ENCODE measurements at places on chromosomes 12 and 14. TPM values are rescaled to one million over a fixed set of nuclear protein-coding genes. Genes with fewer than 3 reads are reported as not detected.

DNA sequence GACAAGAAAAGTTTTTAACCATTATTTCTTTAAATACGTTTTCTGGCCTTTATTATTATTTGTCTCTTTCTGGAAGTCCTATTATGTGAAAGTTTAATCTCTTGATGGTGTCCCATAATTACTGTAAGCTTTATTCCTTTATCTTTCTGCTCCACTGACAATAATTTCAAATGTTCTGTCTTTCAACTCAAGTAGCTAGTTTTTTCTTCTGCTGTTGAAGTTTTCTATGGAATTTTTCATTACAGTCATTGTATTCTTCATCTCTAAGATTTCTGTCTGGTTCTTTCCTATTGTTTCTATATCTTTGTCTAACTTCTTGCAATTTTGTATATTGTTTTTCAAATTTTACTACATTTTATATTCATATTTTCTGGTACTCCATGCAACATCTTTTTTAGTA, 173.6 kb upstream of the MGAT4C start:
- DNase-seq: no peak

- no peak for DNase-seq
These were observed 182.6 kb downstream of the ETV6 start for GRCh38 chr12:11832093-11832492.

- no peak for DNase-seq
These were observed 1.1 kb downstream of the FAM90A1 start for GRCh38 chr12:8226355-8226754.

The TAS2R42 gene
- polyA plus RNA-seq: not detected

GRCh38 chr14:22180045-22180444, 409.0 kb downstream of the DAD1 start:
- no peak for DNase-seq

The NANOG gene
- polyA plus RNA-seq: 0.65 TPM

DNA sequence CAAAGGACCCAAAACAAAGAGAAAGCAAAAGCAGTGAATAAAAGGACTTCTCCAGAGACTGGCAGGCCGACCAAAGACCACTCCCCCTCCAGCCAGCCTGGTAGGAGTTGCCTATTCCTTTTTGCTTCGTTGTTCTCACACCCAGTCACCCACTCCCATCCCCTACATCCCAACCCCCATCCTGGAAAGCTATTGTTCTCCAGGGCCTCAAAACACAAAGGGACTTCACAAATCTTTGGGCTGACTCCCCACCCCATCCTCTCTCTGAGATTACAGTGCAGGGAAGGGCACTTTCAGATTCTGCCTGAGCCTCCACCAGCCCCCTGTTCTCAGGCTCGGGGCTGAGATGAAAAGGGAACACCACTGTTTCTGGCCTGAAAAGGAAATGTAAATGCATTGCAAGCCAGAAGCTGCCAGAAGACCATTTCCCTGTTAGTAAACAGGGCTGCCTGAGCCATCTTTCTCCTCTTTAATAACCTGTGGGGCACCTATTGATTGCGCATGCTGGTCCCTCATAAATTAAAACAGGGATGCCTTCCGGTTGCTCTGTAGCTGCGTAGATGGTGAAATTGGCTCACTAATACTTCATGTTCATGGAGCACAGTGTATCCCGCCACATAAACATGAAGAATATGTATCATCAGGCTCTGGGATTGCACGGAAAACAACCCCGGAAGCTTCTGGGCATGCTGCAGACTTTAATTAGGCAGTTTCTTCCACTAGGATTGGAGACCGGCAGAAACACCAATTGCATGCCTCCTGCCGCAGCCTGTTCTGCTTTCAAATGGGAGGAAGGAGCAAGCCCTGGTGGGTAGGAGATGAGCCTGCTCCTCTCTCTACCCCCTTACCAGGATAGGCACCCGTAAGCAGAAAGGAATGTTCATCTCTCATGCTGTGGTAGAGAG, 130.3 kb upstream of the FUT8 start:
- no peak for DNase-seq

DNA sequence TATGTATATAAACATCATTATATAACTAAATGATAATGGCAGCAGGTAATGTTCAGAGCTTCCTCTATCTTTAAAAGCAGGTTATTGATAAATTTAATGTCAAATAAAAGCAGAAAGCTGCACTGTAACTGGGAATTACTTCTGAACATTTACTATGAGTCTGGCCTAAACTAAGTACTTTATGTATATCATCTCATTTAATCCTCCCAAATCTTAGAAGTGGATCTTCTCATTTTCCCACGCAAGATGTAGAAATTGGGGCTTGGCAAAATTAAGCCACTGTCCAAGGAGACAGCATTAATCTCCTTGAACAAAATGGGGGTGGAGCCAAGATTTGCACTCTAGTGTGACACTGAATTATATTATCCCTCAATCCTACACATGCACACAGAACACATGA, 5.7 kb downstream of the NIN start:
- no peak for DNase-seq

The ANKRD33 gene
- 0.36 TPM for polyA plus RNA-seq

DNA sequence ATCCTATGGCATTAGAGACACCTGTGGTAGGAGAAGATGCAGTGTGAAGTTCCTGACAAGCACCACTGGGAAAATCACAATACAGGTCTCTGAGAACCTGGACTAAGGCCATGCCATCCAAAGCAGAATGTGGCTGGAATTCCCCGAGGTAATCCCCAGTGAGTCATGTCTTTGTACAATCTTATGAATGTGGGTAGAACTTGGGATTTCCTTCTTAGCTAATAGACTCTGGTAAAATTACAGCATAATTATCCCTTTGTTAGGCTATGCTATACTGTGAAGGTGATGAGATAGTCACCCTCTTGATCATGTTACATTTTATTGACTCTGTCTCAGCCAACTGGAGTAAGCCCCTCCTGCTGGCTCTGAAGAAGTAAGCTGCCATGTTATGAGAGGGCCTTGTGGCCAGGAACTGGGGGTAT, 224.3 kb upstream of the DCN start:
- DNase-seq: no peak

GRCh38 chr12:26188127-26188526, 7.2 kb upstream of the SSPN start:
- DNase-seq: no peak

The PCED1B gene
- 3.0 TPM for polyA plus RNA-seq

GRCh38 chr12:1781772-1782171, 38.6 kb upstream of the LRTM2 start:
- no peak for DNase-seq

GRCh38 chr12:2418579-2418978, 365.8 kb downstream of the CACNA1C start:
- DNase-seq: no peak

All from muscle of arm (tissue), 14 donors.